Stimulated activated CD8-positive, alpha-beta memory T cell treated with anti-CD3 and anti-CD28 coated beads, Interleukin-2, amount 100 ng/mL, for 1 hour (primary cell): ENCODE measurements at places on chromosomes 6 and 20.

DNA sequence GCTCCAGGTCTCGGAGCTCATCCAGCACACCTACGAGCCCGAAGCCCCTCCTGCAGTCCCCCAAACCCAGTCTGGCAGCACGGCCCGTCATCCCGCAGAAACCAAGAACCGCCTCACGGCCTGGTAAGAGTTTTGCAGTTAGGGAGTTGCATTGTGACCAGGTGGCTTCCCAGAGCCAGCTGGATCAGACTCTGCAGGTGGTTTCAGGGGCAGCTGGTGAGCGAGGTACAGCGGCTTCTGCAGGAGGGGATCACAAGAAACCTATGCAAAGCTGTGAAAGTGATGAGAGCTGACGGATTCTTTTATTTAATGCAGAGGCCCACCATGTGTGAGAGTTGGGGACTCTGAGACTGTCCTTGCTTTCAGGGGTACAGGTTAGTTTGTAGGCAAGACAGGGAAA is 45.9 kb upstream of the SCGN start:
- DNase-seq = no peak

DNA sequence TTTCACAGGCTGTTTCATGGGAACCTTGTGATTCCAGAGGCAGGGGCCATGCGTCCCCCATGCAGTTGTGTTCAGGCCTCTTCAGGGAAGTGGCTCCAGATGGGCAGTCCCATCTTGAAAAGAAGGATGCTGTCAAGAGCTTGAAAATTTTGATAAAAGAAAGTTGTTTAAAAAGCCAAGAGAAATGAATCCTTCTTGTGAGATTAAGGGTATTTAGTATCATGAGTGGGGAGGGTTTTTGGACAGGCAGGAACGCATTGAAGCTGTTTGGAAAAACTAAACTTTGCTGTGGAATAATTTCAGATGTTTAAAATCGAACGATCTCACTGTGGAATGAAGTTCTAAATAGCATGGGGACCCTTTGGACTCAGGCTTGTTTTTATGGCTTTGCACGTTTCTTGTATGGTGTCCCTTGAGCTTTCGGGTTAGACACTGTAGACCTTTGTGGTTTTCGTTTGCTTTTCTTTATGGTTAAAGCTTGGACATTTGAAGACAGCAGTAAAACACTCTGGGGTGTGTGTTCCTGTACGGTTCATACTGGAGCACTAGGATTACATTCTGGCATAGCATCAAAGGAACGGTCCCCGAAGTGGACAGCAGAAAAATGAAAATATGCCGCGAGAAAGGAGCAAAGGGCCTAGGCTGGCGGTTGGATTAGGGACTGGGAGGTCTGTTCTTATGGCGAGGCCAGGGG is 18.2 kb downstream of the KIF25 start:
- DNase-seq = no peak

DNA sequence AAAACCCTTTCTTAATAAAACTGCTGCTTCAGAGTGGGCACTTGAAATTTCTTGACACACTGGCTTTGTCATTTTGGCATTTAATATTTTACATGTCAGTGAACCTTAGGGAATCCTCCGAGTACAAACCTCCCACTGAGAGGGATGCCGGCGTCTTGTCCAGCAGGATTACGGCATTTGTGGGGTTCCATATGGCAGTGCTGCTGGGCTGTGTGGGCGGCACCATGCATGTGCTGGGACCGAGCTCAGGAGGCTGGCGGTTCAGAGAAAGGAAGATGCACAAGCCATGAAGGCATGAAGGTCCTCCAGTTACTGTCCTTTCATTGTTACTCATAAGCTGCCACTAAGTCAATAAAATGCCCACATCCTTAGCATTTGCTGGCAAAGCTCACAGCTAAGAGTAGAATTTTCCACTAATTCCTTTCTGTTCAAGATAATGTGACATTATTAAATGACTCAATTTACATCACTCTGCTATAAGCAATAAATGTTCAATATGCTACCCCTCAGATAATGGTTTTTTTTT is 61.4 kb downstream of the LY86 start:
- no peak for DNase-seq

- DNase-seq = no peak
Measured at GRCh38 chr6:68632734-68633133, 2.3 kb upstream of the ADGRB3 start.

DNA sequence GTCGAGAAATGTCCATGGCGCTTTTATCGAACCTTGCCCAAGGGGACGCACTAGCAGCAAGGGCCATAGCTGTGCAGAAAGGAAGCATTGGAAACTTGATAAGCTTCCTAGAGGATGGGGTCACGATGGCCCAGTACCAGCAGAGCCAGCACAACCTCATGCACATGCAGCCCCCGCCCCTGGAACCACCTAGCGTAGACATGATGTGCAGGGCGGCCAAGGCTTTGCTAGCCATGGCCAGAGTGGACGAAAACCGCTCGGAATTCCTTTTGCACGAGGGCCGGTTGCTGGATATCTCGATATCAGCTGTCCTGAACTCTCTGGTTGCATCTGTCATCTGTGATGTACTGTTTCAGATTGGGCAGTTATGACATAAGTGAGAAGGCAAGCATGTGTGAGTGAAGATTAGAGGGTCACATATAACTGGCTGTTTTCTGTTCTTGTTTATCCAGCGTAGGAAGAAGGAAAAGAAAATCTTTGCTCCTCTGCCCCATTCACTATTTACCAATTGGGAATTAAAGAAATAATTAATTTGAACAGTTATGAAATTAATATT is 115.7 kb downstream of the TMEM242 start:
- DNase-seq = no peak

GRCh38 chr6:65299236-65299635 is 407.8 kb downstream of the EYS start:
- no peak for DNase-seq

DNA sequence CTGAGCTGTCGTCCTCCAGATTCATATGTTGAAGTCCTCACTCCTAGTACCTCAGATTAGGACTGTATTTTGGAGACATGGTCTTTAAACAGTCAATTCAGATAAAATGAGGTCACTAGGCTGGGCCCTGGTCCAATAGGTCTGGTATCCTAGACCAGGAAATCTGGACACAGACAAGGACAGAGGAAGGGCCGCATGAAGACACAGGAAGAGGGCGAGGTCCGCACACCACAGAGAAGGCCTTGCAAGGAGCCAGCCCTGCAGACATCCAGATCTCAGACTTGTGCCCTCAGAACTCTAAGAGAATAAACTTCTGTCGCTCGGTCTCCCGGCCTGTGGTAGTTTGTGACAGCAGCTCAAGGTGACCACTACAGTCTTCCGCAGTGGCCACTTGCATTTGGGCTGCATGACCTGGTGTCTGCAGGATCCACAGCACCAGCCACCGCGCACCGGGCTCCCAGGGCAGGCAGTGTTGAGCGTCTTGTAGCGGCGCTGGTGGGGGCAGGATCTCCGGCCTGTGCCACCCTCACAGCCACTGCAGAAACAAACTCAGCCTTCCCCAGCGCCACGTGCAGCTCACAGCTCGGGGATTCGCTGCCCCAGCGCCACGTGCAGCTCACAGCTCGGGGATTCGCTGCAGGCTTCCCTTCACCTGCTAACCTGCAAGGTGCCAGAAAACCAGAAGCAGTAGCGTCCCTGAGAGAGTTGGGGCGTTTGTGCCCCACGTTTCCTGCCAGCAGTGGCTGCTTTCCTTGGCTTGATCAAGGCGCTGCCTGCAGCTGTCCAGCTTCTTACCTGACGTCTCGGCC is 6.0 kb upstream of the RBM38 start:
- no peak for DNase-seq

- DNase-seq = no peak
Measured at GRCh38 chr6:45253453-45253852, 74.7 kb upstream of the RUNX2 start.

DNA sequence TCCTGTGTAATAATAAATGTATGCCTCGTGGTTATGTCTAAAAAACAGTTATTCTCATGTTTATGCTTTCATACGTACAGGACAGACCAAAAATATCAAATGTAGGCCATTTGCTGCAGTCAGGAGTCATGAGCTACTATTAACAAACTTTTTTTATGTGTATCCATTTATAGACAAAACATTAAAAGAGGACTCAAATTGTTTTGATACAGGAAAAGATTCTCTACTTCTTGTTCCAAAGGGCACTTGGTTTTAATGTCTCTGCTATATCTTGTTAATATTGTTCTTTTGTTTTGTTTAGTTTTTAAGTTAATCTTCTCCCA is 155.2 kb downstream of the ZDHHC14 start:
- no peak for DNase-seq

GRCh38 chr20:58039274-58040092 is 189.0 kb downstream of the ANKRD60 start:
- no peak for DNase-seq

DNA sequence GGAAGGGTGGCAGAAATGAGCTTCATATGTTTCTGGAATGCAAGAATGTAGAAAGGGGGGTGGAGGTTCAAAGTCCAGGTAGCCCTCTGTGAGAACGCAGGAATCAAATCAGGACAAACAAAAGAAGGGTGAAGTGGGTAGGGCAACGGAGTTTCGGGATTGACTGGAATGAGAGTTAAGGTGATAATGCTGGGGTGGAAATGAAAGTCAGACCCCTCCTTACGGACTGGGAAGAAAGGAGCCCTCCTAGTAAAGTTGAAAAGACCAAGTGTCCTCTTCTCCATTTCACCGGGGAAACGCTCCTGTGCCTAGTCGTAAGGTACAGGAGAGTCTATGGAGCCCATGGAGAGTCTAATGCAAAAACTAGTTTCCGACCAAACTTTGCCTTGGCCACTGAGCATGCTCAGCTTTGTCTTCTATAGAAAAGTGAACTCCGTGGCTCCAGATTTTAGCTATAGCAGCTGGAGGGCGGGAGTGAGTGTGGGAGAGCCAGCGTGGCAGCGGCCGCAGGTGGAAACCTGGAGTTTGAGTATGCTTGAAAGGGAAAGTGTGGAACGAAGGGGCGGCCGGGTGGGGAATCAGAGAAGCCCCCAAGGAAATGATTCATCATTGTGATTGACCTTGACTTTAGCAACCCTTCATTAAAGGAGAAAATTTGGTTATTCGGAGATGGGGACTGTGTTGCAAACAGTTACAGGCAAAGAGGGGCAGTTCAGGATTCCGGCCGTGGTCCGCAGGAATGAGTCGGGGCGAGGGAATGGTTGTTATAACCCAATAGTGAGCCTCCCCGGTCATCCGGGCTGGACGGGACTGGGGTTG is 1.3 kb upstream of the LRRC1 start:
- DNase-seq = no peak

GRCh38 chr20:37921341-37921929 is 18.5 kb downstream of the VSTM2L start:
- DNase-seq = no peak

- no peak for DNase-seq
Measured at GRCh38 chr6:167097770-167098169, 25.1 kb upstream of the CCR6 start.

- no peak for DNase-seq
Measured at GRCh38 chr6:135703621-135704020, 147.9 kb upstream of the PDE7B start.

DNA sequence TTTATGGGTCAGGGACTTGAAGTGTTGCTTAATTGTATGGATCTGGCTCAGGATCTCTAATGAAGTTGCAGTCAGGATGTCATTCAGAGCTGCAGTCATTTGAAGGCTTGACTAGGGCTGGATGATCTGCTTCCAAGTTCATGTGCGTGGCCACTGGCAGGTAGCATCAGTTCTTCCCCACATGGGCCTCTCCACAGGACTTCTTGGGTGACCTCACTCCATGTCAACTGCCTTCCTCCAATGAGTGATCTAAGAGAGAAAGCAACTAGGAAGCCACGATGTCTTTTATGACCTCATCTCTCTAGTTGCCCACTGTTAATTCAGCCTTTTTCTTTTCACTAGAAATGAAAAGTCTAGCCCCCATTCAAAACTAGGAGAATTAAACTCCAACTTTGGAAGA is 104.1 kb downstream of the COL9A1 start:
- DNase-seq = no peak

GRCh38 chr6:168121303-168121665 is 42.3 kb upstream of the FRMD1 start:
- DNase-seq = no peak

DNA sequence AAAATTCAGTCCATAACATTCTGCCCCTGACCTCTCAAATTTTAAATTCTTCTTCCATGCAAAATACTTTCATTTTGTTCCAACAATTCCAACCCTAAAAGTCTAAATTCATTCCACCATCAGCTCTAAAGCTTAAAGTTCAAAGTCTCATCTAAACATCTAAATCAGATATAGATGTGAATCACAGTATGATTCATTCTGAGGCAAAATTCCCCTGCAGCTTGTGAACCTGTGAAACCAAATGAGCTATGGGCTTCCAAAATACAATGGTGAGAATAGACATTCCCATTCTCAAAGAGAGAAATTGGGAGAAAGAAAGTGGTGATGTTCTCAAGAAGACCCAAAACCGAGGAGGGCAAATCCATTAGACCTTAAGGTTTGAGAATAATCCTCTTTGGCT is 309.8 kb downstream of the HIVEP2 start:
- no peak for DNase-seq

- DNase-seq = no peak
Measured at GRCh38 chr20:14989535-14990290, 652.3 kb upstream of the FLRT3 start.

DNA sequence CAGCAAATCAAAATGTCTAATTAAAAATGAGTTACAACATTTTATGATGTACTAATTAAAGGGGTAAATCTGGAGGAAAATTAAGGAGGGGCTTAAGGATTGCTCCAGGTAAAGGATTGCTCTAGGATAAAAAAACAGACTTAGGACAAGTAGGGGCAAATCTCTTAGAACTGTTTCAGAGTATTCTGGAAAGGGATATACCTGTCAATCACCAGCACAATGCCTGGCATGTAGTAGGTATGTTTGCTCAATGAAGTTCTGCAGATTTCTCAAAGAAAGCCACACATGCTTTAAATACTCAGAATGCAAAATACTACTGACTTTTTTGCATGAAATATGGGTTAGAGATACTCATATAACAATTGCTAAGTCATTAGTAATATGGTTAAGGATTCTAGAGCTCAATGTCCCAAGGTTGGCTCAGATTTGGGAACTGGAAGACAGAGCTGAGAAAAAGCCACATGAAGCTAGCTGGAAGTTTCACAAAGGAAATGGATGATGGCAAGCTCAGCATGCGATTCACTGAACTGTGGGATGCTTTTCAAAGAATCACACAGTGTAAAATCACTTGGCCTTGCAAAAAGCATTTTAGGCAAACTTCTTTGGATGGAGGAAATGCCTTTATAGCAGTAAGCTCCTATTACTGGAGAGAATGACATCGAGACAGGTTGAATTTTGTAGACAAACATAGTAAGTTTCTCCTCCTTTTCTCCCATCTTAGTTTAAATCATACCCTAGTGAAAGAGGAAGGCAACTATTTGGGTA is 72.8 kb downstream of the MAP3K5 start:
- DNase-seq = no peak

- DNase-seq = no peak
Measured at GRCh38 chr6:146339716-146340115, 203.9 kb upstream of the RAB32 start.

DNA sequence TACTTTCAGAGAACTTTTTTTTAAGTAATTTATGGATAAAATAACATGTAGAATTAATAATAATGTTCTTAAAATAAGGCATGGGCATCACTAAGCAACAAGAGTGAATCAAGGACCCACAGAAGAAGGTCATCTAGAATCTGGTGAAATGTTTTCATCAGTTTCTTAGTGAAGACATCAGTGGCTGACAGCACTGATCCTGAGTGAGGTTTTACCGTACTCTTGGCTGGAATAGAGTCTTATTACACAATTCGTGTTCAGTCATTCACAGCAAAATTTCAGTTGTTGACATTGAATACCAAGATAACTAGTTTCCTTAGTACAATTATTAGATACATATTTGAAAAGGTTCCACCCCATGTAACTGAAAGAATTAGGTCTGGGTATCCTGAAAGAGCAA is 140.4 kb downstream of the C6orf58 start:
- DNase-seq = no peak

- DNase-seq = no peak
Measured at GRCh38 chr6:15363164-15363522, 117.3 kb downstream of the JARID2 start.

- no peak for DNase-seq
Measured at GRCh38 chr20:58847463-58847862, 3.2 kb downstream of the GNAS-AS1 start.
